ENCODE measurements at places on chromosomes 4 and X. TPM values are rescaled to one million over a fixed set of nuclear protein-coding genes. Genes with fewer than 3 reads are reported as not detected.

The C1QTNF7 gene
- 20.1 TPM for total RNA-seq

DNA sequence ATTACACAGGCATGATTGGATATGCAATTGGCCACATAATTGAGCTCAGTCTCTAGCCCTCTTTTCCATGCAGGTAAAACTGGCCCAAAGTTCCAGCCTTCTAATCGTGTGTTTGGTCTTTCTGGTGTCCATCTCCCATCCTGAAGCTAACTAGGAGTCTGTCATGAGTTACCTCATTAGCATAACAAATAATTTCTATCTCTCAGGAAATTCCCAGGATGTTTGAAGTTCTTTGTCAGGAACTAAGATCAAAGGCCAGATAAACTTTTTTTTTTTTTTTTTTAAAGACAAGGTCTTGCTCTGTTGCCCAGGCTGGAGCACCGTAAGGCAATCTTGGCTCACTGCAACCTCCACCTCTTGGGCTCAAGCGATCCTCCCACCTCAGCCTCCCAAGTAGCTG is 15.8 kb downstream of the ATXN3L start:
- DNase-seq = no peak
- no peak overlapping the region for H3K27ac ChIP-seq
- no peaks in the 10 kb centered on the region for H3K36me3 ChIP-seq
- H3K27me3 ChIP-seq = no peaks in the 10 kb centered on the region

DNA sequence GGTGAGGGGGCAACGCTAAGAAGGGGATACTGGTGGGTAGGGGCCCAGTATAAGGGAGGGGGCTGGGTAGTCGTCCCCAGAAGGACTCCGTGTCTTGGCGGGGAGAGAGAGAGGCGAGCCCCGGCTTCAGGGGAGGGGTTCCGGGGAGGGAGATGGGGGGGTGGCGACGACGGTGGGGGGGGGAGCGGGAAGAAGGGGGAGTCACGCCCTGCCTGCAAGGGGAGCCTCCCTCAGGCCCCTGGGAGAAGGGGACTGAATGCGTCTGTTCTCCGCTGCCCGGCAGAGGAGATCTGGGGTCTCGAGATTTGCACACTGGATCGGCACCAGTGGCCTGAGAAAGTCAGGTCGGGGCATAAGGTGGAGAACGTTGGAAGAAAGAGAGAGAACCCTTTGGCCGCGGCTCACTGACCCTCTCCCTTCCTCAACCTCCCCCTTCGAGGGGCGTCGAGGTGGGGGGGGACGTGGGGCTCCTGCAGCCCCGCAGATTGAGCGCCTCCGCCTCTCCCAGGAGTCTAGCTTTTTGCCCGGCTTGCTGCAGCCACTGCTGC is 609 bp upstream of the BCORL1 start:
- H3K4me1 ChIP-seq = peaks cover 1% of the 10 kb centered on the region
- H3K27me3 ChIP-seq = no peaks in the 10 kb centered on the region
- peak; percentile 38 for DNase-seq
- peak overlapping the region; percentile 40 for H3K4me3 ChIP-seq

The ZIC3 gene
- not detected for total RNA-seq

DNA sequence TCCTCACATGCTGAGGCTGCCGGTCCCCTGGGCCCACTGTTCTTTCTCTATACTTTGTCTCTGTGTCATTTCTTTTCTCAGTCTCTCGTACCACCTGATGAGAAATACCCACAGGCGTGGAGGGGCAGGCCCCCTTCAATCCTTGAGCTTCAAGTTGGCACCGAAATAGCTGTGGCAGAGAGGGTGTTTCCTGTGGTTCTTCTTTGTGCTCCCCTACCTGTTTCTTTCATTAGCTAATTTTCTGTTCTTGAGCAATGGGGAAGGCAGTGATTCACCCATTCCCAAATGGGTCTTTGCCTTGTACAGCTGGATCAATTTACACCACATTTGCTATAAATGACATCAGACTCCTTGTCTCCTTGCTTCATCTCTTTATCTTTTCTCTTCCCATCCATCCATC is 2.1 kb upstream of the CYSLTR1 start:
- H3K36me3 ChIP-seq = no peaks in the 10 kb centered on the region
- DNase-seq = no peak
- H3K4me1 ChIP-seq = no peaks in the 10 kb centered on the region
- H3K27ac ChIP-seq = no peak overlapping the region
- H3K4me3 ChIP-seq = no peak overlapping the region
- H3K27me3 ChIP-seq = no peaks in the 10 kb centered on the region

The SMR3B gene
- total RNA-seq = not detected

DNA sequence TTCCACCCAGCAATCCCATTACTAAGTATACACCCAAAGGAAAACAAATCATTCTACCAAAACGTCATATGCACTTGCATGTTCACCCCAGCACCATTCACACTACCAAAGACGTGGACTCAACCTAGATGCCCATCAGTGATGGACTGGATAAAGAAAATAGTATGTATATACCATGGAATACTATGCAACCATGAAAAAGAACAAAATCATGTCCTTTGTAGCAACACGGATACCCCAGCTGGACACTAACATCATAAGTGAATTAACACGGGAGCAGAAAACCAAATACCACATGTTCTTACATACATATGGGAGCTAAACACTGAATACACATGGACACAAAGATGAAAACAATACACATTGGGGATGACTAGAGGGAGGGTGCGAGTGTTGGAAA is 309.1 kb upstream of the KLF3 start:
- no peaks in the 10 kb centered on the region for H3K36me3 ChIP-seq
- no peaks in the 10 kb centered on the region for H3K4me1 ChIP-seq
- H3K4me3 ChIP-seq = no peak overlapping the region
- H3K27me3 ChIP-seq = no peaks in the 10 kb centered on the region

The ITGB1BP2 gene
- 4.7 TPM for total RNA-seq

- DNase-seq = no peak
- H3K4me3 ChIP-seq = no peak overlapping the region
- no peaks in the 10 kb centered on the region for H3K36me3 ChIP-seq
- no peak overlapping the region for H3K27ac ChIP-seq
Measured at GRCh38 chr4:142238589-142238988, 602.2 kb downstream of the IL15 start.

GRCh38 chr4:163048447-163048846 is 118.2 kb downstream of the NAF1 start:
- DNase-seq = no peak
- no peaks in the 10 kb centered on the region for H3K27me3 ChIP-seq
- no peak overlapping the region for H3K4me3 ChIP-seq
- H3K36me3 ChIP-seq = no peaks in the 10 kb centered on the region
- no peaks in the 10 kb centered on the region for H3K4me1 ChIP-seq

- no peak for DNase-seq
- no peaks in the 10 kb centered on the region for H3K36me3 ChIP-seq
Measured at GRCh38 chrX:68060506-68061205, 372.6 kb downstream of the OPHN1 start.

The OTUD6A gene
- not detected for total RNA-seq

The FRAS1 gene
- total RNA-seq = 0.63 TPM

DNA sequence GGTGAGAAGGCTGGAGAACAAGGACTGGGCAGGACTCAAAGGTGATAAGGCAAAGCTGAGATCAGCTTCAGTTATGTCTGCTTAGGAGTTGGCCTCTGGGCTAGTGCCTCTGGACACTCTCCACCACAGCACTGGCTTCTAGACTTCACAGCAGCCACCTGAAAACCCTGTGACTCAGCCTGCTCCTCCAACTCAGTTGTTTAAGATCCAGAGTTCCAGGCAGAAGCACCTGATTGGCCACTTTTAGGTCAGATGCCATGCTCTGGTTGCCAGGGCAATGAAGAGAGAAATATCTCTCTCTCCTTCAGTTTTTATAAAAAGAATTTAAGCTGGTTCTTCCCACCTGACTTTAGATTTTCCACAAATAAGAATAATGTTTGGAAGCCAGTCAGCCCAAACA is 47.9 kb upstream of the BLTP1 start:
- no peak for DNase-seq
- H3K4me3 ChIP-seq = no peak overlapping the region
- no peaks in the 10 kb centered on the region for H3K36me3 ChIP-seq

The CXCL13 gene
- total RNA-seq = not detected

DNA sequence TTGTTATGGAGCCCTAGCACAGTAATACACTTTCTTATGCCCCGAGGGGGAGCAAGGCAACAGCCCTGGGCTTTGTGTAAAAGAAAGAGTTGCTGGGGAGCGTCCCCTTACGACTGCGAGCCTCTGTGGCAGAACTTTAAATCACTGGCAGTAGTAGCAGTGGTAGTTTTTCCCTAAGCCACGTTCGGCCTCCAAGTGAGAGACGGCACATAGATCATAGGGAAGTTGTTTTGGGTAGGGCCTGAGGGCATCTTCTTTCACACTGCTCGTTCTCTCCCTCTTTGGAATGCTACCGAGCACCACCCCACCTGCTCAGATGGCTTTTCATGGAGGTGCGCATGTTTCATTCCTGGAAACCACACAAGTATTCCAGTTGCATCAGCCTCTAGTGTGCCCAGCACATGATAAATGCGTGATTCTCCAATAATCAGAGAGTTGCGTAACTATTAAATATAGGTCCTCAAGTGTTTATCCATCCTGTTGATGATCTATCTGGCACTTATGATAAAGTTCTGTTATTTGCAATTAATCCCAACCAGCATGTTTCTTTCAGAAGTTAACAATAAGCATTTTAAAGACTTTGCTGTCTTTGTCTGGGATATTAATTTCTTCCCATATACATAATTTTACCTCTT is 7.0 kb upstream of the SYNPO2 start:
- H3K4me1 ChIP-seq = no peaks in the 10 kb centered on the region
- no peak for DNase-seq
- H3K27ac ChIP-seq = no peak overlapping the region
- H3K4me3 ChIP-seq = no peak overlapping the region

- H3K36me3 ChIP-seq = no peaks in the 10 kb centered on the region
- no peak for DNase-seq
- no peaks in the 10 kb centered on the region for H3K27me3 ChIP-seq
- no peak overlapping the region for H3K4me3 ChIP-seq
- peaks cover 16% of the 10 kb centered on the region for H3K4me1 ChIP-seq
Measured at GRCh38 chr4:156959298-156959702, 12.3 kb downstream of the PDGFC start.

The PDE5A gene
- total RNA-seq = 13.4 TPM

GRCh38 chr4:89285745-89286144 is 21.9 kb downstream of the GPRIN3 start:
- H3K36me3 ChIP-seq = no peaks in the 10 kb centered on the region
- no peaks in the 10 kb centered on the region for H3K4me1 ChIP-seq
- no peak overlapping the region for H3K27ac ChIP-seq
- H3K27me3 ChIP-seq = no peaks in the 10 kb centered on the region
- no peak overlapping the region for H3K4me3 ChIP-seq

GRCh38 chr4:83405844-83406816 is 49.5 kb downstream of the HELQ start:
- no peak for DNase-seq
- H3K27me3 ChIP-seq = no peaks in the 10 kb centered on the region
- H3K4me1 ChIP-seq = no peaks in the 10 kb centered on the region
- H3K27ac ChIP-seq = no peak overlapping the region
- H3K4me3 ChIP-seq = no peak overlapping the region
- no peaks in the 10 kb centered on the region for H3K36me3 ChIP-seq

The HHIP gene
- 0.56 TPM for total RNA-seq

The PAGE4 gene
- total RNA-seq = not detected

DNA sequence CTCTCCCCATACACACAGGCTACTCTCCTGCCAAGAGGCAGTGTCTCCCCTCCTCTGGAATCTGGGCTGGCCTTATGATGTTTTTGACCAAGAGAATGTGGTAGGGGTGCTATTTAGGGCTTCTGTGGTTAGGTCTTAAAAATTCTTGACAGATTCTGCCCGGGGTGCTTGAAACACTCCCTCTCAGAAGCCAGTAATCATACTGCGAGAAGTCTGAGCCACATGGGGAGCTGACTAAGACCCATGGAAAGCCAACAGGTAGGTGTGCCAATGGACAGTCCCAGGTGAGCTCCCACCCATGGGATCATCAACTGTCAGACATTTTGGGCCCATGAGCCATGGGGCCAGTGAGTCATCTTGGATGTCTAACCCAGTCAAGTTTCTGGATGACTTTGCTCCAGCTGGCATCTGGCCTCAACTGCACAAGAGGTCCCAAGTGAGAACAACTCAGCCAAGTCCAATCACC is 315.7 kb downstream of the FBXW7 start:
- H3K27me3 ChIP-seq = no peaks in the 10 kb centered on the region
- H3K4me1 ChIP-seq = no peaks in the 10 kb centered on the region
- no peak for DNase-seq
- no peaks in the 10 kb centered on the region for H3K36me3 ChIP-seq

GRCh38 chrX:21524008-21524407 is 134.1 kb downstream of the KLHL34 start:
- H3K27me3 ChIP-seq = no peaks in the 10 kb centered on the region
- H3K4me3 ChIP-seq = no peak overlapping the region
- H3K4me1 ChIP-seq = no peaks in the 10 kb centered on the region
- H3K36me3 ChIP-seq = no peaks in the 10 kb centered on the region

The POU3F4 gene
- total RNA-seq = 0.18 TPM
